ENCODE measurements at places on chromosomes 6 and 20.

DNA sequence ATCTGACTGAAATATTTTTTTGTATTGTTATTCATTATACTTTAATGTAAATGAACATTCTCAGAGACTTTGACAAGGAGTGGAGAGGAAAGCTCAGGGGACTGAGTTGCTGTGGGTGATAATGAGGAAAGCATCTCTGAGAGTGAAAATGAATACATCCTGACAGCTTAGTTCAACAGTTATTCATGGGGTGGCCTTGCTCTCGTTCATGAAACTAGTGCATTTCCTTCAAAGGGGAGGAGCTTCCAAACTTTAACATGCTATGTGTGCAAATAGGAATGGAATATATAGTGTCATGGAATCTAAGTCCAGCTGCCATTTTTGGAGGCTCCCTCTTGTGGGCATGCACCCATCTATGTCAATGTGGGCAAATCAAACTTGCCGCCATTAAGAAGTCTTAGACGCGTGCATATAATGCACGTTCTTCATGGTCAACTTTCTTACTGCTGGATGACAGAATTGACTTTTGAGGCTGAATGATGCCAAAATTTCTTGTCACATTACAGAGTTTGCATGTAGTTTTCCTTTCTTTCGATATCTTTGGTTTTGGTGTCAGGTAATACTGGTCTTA lies 124.3 kb upstream of the TMEM170B start:
- no peak for DNase-seq

DNA sequence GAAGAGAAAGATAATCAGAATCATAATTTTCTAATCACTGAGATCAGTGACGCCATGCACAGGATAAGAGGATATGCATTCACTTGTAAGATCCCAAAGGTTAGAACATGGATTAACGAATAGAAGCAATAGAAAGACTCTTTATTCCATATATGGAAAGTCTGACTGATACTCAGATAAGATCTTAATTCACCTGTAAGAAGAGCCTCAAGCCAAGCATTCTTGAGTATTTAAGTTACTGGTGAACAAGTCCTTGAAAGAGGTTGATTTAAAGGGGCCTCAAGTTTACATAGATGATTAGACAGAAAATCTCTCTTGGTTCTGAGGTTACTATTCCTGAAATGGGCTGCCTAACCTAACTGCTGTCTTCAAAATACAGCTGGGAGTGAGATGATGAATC lies 53.8 kb upstream of the MTRF1L start:
- no peak for DNase-seq

DNA sequence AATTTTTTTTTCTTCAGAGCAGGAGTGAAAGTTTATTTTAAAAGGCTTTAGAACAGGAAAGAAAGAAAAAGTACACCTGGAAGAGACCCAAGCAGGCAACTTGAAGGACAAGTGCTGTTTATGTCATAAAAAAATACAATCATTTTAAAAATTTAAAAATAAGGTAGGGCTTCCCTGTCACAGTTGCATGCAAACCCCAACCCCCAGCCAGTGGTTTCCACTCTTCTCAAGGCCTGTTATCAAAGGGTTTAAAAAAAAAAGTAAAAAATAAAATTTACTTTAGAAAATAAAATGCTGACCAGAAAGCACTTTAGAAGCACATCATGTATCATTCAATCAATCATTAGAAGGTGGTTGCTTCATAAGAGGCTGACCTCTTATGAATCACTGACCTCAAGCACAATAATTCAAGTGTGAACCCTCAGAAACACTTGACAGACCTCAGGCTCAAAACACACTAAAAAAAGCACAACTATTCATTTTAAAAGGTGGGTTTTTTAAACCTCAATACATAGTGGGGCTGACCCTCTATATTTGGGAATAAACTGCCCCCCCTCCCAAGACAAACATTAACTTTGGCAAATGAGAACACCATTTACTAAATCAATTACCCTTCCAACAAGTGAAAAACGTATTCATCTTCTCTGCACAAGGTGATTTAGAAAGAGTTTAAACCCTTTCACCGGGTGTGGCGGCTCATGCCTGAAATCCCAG lies 15.6 kb downstream of the ILRUN start:
- no peak for DNase-seq

- DNase-seq = no peak
These were observed 268.4 kb downstream of the ADGRG6 start for GRCh38 chr6:142570221-142570671.

GRCh38 chr6:36666287-36666686 lies 12.2 kb upstream of the CDKN1A start:
- no peak for DNase-seq

Data from colonic mucosa (tissue), 4 donors.